ENCODE measurements at places on chromosomes 4 and X.

GRCh38 chr4:22739968-22740367 lies 47.2 kb downstream of the GBA3 start:
- DNase-seq: no peak

DNA sequence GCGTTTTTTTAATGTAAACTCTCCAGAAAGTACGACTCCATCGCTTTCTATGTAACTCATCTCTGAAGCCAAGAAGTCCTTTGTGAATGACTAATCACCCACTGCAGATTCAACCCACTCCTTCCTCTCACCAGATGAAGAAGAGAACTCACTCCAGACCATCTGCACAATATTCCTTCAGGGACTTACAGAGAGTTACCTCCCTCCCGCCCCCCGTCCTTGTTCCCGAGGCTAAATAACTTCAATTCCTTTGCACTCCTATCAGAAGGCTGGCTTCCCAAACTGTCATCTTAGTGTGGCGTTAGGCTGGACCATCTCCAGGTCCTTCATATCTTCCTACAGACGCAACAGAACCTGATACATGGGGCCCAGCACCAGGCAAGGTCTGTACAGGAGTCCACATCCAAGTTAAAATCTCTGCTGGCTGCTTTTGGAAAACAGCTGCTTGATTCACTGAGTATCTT lies 82.4 kb downstream of the AFAP1 start:
- no peak for DNase-seq

DNA sequence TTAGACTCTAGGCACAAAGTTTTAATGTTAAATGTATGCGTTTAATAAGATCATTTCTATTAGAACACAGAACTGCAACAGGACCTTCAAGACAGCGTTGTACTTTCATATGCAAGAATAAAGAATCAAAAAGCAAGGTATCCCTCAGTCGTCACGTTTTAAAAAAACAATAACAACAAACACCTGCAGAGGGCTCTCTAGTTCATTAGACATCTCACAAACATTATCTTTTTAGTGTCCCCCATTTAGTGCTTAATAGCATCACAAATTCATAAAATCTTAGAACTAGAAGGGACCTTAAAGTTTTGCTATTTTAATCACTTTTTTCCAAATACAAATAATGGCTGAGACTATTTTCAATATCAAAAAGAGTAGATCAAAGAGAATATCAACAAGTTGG lies 236.6 kb downstream of the DCHS2 start:
- DNase-seq: no peak

DNA sequence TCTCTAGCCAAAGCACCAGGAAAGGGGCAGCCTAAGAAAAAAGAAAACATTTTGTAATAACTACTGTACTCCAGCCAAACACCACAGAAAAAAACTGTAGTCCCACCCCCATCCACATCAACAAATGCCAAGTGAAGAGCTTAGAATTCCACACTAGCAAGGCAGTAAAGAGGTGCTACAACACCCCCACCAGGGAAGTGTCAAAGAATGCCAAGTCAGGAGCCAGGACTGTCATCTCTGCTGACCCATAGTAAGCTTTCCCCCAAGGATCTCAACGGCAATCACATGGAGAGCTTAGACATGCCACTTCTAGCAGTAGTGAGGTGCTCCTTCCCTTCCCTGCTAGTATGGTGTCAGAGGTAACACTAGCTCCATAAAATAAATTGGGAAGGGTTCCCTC lies 34.4 kb upstream of the CCDC160 start:
- DNase-seq: no peak

- no peak for DNase-seq
Observed at GRCh38 chr4:108830509-108831244, 67.8 kb upstream of the ETNPPL start.

- no peak for DNase-seq
Observed at GRCh38 chr4:85391589-85392410, 83.2 kb upstream of the ARHGAP24 start.

DNA sequence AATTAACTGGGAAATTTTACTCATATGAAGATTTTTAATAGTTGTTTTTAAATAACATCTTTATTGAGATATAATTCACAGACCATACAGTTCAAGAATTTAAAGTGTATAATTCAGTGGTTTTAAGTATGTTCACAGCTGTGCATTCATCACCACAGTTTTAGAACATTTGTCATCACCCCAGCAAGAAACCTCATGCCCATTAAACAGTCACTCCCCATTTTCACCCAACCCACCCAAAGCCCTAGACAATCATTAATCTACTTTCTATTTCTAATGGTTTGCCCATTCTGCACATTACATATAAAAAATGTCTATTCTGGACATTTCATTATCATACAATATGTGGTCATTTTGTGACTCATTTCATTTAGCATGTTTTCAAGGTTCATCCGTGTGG lies 2.8 kb downstream of the UPRT start:
- DNase-seq: no peak

- no peak for DNase-seq
Observed at GRCh38 chrX:153765138-153766079, 1.4 kb downstream of the PLXNB3 start.

DNA sequence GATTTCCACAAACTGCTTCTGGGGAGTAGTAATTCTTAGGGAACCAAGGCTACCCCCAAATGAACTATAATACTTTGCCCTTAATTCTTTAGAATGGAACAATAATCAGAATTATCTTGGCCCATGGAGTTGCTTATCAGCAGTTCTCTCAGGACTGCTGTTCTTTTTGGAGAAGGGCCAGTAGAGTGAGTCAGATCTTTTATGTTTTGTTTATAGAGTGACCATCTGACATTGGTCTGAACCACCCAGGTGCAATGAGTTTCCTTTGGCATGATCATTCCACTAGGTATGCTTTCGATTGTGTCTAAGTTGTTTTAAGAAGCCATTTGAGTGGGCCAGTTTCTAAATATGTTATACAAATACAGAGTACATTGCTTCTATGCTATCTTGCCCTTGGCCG lies 31.8 kb downstream of the PRRG1 start:
- no peak for DNase-seq

- DNase-seq: peak; percentile 11
Observed at GRCh38 chr4:108060164-108060563, 70.5 kb downstream of the HADH start.

Data from neuronal stem cell (in vitro differentiated cells).